ACHN (cell line): ENCODE measurements at places on chromosomes 3 and 15.
A peak's percentile ranks its signal among the peaks of the same experiment; 100 is the strongest.

- DNase-seq = no peak
Measured at GRCh38 chr3:37574177-37574943, 287.3 kb upstream of the CTDSPL start.

GRCh38 chr15:58512522-58512921, 80.7 kb downstream of the LIPC start:
- DNase-seq = no peak

DNA sequence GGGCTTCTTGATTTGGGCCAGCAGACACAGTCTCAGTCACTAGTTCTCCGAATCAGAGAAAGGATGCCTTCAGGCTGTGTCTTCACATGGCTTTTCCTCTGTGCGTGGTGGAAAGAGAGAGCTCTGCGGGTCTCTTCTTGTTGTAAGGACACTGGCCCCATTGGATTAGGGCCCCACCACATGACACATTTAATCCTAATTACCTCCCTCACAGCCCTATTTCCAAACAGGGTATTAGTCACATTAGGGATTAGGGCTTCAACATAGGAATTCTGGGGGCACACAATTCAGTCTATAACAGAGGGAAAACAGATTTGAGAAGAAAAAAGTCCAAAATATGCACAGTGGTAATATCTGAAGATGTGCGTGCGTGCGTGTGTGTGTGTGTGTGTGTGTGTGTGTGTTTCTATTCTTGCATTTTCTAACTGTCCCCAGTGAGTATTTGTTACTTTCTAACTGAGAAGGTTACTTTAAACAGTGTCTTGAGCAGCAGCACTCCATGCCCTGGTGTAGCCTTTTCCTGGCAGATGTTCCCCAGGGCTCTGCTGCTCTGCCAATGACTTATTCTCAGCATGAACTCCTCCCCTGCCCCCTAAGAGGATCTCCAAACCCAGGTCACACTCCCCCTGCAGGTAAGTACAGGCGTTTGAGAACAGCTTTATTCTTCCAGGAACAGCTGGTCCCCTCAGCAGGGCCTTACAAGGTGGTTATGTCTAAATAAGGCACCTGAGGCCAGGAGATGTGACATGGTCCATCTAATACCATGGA, 72.9 kb downstream of the RPL39L start:
- DNase-seq = peak; percentile 44

DNA sequence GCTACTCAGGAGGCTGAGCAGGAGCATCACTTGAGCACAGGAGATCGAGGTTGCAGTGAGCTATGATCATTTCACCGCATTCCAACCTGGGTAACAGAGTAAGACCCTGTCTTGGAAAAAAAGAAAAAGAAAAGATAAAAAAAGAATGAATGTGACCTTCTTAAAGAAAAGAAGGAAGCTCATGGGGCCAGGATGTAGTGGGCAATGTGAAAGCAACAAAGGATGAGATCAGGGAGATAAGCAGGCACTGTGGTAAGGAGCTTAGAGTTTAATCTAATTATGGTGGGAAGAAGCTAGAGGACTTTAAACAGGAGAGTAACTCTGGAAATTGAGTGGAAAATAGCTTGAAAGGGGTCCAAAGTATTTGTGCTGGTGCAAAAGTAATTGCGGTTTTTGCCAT, 231.6 kb upstream of the UBE2E2 start:
- no peak for DNase-seq

- no peak for DNase-seq
Measured at GRCh38 chr3:79598594-79598993, 169.2 kb downstream of the ROBO1 start.

- no peak for DNase-seq
Measured at GRCh38 chr15:100732211-100733055, 130.0 kb downstream of the ASB7 start.
